ENCODE measurements at places on chromosomes 1 and 21.

DNA sequence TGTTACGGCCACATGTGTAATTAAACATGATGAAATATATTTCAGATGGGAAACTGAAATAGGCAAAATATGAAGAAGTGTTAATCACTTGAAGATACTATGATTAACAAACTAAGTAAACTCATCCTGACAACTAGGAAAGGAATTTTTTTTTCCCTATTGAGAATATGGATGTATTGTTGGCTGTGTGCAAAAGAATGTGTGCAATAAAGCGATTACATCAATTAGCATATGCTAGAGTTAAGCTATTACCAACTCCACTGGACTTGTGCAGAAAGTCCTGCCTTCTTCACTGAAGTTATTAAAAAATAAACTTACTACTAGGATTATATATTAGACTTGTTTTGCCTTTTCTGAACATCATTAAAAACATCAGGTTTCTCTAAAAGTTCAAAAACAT, 143.2 kb upstream of the DMRTA2 start:
- DNase-seq = no peak

GRCh38 chr1:91846007-91846638, 39.8 kb downstream of the TGFBR3 start:
- no peak for DNase-seq

- peak; percentile 19 for DNase-seq
Observed at GRCh38 chr21:46210378-46211136, 18.0 kb downstream of the LSS start.

DNA sequence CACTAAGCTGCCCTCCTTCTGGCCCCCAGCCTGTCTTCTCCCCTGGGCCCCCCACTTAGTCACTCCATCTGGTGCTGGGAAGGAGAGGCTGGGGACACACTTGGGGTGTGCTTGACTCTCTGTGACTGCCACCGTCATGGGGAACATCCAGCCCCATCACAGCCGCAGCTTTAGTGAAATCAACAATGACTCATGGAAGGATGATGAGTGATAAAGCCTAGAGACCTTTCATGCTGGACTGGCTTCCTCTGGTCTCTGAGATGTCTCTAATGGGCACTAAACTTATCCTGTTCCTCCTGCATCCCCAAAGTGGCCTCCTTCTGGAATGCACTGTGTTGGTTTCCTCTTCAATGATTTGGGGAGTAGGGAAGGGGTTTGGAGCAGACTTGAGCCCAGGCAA, 172.9 kb downstream of the GRIK3 start:
- no peak for DNase-seq
